CD4-positive, alpha-beta T cell treated with Interleukin-6 for 4 hours (primary cell): ENCODE measurements at places on chromosomes 13 and 19.

GRCh38 chr19:6433663-6434062, at the start of gene SLC25A41:
TSS of gene SLC25A41 (minus strand) at chr19:6433763. CDS start at chr19:6433693, 70 bp downstream.
- no peak for DNase-seq

GRCh38 chr13:26280295-26280694, 26.4 kb downstream of the CDK8 start:
- DNase-seq: no peak

DNA sequence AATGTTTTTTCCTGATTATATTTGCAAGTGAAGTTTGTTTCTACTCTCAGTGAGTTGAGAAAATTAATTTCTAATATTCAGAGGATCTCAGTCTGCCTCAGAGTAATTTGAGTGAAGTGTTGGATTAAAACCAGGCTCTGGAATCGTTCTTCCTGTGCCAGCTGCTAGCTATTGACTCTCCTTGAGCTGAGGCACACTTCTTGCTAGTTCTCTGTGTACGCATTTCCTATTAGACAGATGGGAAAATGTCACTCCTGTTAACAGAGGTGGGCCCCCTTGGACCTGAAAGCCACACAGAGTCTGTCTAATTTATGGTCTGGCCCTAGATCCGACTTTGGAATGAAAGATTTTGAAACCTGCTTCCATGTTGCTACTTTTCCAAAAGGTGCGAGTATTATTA, 107.6 kb upstream of the RNF113B start:
- DNase-seq: no peak

GRCh38 chr19:49973987-49974386, 13.0 kb upstream of the SIGLEC11 start:
- no peak for DNase-seq

DNA sequence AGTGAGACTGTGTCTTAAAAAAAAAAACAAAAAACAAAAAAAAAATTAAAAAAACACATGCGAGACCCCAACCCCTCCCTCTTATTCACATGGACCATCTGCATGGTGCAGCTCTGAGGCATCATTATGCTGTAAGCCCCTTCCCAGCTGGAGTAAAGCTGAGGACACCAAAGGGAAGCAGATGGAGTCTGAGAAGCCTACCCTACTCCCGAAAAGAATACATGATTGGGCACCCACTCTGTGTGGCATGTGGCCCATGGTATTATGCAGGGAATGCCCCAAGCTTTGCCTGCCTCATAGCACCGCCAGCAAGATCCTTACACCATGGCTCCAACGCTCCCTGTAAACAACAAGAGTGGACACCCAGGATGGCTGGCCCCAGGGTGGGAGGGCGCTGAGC, 4.7 kb downstream of the PTH2 start:
- no peak for DNase-seq
